ENCODE measurements at places on chromosomes 6 and 20.

- DNase-seq, result no peak
Measured at GRCh38 chr6:87714093-87714842, 12.2 kb upstream of the AKIRIN2 start.

GRCh38 chr20:37504404-37505096, 16.5 kb upstream of the NNAT start:
- no peak for DNase-seq

DNA sequence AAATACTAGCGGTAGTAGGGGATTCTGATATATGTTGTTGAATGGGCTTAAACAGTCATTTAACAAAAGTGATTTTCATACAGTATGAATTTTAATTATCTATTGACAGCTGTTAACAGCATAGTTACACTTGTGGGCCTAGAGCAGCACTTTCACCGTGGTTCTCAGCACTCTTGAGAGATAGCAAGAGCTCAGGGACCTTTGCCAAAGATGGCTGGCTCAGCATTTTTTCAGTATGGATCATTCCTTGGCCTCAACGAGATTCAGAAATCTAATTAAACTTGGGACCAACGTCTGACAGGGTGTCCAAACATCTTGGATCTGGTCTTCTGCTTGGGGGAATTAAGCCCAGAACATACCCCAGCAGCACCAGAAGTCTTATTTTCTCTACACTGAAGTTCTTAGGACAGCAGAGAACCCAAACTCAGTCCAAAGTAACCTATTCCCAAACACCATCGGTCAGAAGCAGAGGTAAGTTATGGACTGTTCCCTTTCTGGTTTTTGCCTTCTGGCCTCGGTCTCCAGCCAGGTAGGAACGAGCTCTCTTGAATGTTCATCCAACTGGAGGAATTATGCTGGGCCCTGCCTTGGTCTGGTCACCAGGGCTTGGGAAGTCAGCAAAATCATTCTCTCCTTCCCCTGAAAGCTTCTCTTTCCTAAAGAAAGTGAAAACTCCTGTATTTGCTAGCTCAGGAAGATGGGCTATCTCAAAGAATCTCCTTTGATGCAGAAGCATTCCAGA, 25.7 kb downstream of the PRPH2 start:
- no peak for DNase-seq

DNA sequence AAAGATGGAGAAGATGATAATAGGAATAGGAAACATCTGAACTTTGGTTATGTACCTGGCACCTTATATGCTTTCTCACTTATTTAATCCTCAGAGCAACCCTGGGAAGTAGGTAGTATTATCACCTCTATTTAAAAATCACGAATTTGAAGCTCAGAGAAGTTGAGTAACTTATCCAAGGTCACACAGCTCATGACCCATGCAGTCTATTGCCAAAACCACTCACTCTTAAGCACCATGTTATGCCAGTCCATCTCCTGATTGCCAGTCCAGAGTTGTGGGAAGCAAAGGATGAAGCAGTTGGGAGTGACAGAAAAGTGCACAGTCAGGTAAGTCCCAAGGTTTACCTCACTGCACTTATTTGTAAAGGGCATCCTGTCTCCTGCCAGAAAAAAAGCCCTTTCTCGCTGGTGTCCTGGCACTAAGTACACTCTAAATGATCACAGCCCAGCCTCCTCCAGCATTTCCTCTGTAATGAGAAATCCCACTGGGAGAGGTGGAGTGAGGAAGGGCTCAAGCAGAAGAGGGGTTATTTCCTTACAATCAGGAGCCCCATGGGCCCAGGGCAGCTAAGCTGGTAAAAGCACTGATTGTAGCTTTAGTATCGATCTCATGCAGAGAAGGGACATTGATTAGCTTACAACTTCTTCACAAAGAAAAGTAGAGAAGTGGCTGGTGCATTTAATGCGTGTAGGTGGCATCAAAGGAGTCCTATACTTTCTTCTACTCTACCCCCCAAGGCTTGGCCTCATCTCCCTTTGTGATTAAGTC, 21.3 kb upstream of the SCGN start:
- DNase-seq, result no peak

- peak; percentile 28 for DNase-seq
Measured at GRCh38 chr20:49989234-49990065, 6.7 kb downstream of the SNAI1 start.

GRCh38 chr6:2274981-2275891, 29.8 kb upstream of the GMDS start:
- DNase-seq, result no peak

DNA sequence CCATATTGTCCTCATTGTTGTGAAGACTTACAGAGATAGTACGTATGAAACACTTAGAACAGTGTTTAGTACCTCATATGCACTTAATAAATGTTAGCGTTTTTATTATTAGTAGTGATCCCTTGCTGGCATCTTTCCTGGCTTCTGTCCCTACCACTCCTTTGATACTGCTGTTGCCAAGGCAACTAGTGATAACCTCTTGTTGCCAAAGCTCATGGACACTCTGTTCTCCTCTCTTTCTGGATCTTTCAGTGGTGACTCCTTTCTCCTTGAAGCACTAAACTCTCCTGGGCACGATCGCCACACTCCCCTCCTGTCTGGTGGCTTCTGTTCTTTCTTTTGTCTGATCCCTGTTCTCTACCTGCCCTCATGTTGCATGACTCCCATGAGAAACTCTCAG, 83.5 kb downstream of the FOXO3 start:
- no peak for DNase-seq

GRCh38 chr20:49186535-49187329, 1.4 kb downstream of the STAU1 start:
- peak; percentile 37 for DNase-seq

DNA sequence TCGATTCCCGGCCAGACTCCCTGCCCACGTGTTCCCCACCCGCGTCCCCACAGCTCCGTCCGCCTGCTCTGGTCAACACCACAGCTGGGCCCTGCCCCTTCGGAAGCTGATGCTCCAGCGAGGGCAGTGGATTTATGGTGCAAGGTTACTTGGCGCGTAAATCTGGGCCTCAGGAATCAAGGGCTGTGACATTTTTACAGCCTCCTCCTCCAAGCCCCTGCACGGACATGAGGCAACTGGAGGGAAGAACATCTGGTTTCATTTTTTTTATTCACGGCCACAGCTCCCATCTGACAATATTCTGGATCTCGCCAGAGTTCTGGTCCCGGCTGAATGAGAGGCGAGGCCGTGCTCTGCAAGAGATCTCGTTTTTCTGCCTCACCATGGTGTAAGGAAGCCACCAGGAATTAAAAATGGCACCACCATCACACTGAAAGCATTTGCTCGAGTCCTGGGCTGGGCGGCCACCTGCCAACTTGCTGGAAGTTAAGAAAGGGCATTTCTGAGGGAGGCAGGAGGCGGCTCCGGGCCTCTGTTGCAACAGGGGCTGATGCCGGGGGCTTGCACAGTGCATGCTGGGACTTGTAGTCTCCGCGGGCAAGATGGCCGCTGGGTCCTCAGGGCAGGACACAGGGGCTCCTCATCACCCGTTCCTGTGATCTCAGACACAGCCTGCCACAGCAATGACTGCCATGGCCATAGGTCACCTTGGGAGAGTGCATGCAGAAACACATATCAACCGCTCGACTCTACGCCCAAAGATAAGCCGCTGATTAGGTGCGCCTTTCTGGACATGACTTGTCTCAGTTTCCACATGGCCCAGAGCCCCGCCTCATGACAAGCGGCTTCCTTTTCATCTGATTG, 148.5 kb downstream of the LY86 start:
- DNase-seq, result no peak

DNA sequence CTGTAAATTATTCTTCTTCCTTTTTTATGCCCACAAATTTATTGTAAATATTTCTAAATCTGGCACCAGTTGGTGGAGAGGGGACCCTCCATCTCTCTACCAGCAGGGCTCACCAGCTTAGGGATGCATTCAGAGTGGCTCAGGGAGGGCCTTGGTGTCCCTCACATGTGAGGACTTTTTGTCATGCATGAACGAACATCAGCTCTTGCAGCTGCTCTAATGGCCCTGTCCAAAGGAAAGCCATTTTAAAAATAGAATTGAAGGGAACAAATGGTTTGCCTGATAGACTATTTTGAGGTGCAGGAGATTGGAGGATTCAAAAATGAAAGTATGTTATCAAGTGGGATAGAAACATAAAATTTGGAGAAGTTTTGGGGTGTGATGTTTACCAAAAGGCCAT, 37.5 kb upstream of the KLHL31 start:
- DNase-seq, result no peak

GRCh38 chr20:34987288-34988190, 31.9 kb downstream of the MYH7B start:
- DNase-seq, result no peak

DNA sequence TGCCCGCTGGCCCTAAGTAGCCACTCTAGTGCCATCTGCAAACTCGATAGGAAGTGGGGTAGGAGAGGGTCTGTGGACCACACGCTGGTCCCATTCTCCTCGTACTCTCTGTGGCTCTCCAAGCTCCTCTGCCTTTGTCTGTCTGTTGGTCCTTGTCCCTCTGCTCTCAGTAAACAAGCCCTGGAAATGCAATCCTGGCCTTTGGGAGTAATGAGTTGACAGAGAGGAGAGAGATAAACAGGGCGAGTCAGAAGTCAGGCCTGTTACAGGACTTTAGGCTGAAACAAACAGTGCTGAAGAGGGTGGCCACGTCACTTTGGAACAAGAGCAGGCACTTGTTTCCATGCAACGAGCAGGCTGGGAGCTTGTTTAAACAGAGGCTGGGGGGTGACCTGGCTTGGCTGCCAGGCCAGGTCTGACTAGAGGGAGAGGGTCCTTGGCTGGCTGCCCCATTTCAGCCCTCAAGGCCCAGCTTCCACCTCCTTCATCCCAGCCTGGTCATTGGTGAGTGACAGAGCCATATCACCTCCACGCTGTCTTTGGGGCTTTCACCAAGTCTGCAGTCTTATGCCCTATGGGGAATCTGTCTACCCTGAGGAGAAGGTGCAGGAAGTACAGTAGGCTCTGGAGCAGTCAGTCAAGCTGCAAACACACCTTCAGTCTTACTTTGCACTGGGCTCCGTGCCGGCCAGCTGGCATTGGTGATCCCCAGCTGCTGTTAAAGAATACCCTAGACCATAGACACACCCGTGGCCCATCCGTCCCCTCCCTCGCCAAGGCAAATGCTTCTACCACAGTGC, 22.6 kb downstream of the FOXP4 start:
- DNase-seq, result no peak

DNA sequence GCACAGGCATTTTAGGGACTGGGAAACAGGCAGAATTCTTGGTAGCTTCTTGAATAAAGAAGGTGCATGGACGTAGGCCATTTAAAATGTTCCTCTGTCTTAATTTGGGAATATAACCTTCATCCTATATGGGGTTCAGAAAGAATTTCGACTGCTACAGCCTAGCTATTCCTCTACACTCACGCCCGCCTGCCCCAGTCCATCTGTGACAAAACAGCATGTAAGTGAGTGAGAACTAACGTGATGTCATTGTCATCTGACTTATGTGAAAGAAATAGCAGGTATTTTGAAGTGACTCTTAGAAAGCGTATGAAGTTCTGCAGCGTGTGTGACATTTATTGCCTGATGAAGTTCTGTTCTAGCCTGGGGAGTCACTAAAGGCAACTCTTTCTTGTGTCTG, 52.2 kb upstream of the SLC22A1 start:
- no peak for DNase-seq

- no peak for DNase-seq
Measured at GRCh38 chr6:123189816-123190215, 193.8 kb downstream of the CLVS2 start.

- DNase-seq, result no peak
Measured at GRCh38 chr6:155832596-155832995, 377.0 kb upstream of the NOX3 start.

DNA sequence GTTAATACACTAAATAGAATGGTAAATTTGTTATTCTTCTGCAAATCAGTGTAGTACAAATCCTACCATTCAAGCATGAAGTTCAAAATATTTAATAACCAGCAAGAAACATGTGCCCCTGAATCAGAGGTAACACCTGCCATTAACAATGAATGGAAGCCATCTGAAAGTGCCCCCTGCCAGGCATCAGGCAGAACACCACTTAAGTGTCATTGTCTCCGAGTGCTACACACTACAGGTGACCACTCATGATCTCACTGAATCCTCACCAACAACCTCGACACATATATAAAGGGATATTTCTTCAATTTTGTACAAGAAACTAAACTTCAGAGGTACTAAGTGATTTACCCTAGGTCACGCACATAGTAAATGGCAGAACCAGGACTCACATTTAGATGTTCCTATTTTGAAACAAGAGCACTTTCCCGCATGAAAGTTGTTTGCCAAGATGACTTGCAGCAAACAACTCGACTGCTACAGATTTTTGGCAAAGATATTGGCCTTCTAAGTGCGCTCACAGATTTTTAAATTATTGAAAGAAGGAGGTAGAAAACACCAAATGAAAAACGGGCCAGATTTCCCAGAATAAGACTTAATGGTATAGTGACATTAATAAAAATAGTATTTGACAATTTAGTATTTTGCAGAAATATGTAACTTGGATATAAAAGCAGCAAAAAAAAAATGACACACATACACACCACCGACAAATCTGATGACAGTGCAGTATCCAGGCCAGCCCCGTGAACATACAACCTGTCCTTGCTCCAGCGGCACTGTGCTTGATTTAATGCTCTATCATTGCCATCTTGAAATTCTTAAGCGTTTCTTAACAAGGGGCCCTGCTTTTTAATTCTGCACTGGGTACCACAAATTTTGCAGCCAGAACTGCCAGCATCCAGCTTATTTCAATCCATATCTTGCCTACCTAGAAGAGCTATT, 274.5 kb downstream of the ALDH8A1 start:
- no peak for DNase-seq

GRCh38 chr6:156719395-156719719, 57.8 kb upstream of the ARID1B start:
- no peak for DNase-seq

DNA sequence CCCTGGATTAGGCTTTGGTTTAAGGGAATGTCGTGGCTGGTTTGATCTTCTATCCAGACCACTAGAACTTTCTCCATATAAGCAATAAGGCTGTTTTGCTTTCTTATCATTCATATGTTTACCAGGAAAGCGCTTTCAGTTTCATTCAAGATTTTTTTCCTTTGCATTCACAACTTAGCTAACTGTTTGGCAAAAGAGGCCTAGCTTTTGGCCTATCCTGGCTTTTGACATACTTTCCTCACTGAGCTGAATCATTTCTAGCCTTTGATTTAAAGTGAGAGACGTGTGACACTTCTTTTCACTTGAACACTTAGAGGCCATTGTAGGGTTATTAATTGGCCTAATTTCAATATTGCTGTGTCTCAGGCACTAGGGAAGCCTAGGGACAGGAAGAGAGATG, 1.7 kb upstream of the FAM50B start:
- no peak for DNase-seq

GRCh38 chr6:155062866-155063341, 67.8 kb downstream of the TIAM2 start:
- no peak for DNase-seq

- no peak for DNase-seq
Measured at GRCh38 chr6:160426136-160426535, 78.0 kb downstream of the SLC22A3 start.

DNA sequence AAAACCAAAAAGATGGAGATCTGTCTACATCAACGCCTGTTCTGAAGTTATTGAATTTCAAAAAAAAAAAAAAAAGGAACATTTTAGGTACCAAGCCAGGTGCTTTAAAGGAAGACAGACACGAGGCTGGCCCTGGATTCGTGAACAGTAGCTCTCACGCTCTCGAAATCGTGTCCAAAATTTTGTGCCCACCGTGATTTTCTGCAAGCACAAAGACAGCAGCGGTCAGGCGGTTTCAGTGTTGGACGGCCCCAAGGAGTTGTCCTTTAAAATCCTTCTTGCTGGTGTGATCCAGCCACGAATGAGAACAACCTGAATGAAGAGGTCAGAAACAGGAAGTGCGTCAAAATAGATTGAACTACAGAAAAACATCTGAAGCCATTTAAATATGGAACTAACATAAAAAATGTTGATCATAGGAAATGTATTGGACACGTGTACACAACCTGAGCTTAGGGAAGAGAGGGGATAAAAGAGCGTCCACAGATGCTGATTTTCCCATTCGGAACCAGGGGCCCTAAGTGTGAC, 78.2 kb downstream of the THBS2 start:
- no peak for DNase-seq
